Left ventricle myocardium superior (tissue), 1 donor: ENCODE measurements at places on chromosomes 7 and 10. TPM values are rescaled to one million over a fixed set of nuclear protein-coding genes. Genes with fewer than 3 reads are reported as not detected.

GRCh38 chr7:138665249-138665648 lies 35.9 kb downstream of the SVOPL start:
- no peak for DNase-seq

HPS6 gene
- 9.4 TPM for total RNA-seq

GRCh38 chr10:15168786-15169554 lies 477 bp upstream of the NMT2 start:
- peak; percentile 97 for DNase-seq

DNA sequence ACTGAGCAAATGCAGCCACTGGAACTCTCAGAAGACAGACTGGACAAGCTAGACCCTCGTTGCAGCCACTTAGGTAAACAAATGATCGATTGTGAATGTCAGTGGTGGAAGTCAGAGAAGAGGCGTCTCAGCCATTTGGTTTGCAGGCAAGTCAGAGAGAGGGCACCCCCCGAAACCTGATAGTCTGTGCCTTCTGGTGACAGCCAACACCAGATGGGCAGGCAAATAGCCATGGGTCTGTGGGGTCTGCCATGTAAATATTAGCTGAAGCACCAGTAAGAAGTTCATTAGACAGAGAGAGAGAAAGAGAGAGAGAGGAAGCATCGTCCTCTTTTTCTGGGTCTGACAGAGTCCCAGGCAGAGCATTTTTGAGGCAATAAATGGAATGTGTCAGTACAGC lies 5.4 kb downstream of the PPP1R17 start:
- DNase-seq = no peak

GRCh38 chr10:7075110-7075509 lies 335.7 kb downstream of the SFMBT2 start:
- no peak for DNase-seq

LIPF gene
- not detected for total RNA-seq

DNA sequence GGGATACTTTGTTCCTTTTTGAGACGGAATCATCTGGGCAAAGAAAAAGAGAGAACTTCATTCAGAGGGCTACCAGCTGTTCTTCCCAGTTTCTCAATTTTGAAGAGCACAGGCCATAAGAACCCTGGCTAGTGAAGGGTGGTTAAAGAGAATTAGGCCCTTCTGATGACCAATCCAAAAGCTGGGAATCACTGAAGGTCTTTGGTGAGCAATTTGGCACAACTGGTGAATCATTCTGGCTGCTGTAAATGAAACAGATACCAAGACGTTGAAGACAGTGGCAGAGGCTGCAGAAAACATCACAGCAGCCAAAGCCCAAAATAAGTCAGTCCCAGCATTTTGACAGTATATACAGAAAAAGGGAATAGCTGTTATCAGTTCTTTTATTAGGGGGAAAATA lies 5.1 kb downstream of the RAPGEF5 start:
- DNase-seq = no peak

DNA sequence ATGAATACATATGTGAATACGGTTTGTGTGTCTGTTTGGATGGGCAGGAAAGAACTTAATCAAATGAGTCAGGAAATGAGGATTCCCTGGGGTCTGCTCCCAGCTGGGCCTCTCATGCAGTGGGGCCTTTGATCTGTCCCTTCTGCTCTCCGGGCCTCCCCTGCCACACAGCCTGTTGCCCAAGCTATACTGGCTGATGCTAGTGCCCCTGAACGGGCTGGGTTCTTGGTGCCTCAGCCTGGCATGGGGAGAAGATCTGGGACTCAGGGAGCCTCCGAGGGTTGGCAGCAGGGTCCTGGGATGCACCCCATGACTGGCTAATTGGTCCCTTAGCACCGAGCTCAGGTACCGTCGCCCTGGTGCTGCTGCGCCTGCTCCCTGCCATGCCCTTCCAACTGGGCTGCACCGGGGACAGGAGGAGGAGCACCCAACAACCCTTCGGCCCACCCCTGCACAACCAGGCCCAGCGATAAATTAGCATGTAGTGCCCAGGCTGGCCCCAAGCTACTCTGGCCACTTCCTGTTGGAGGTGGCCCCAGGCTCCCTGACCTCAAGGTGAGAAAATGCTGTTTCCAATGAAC lies 59.9 kb upstream of the DUSP5 start:
- no peak for DNase-seq

DNA sequence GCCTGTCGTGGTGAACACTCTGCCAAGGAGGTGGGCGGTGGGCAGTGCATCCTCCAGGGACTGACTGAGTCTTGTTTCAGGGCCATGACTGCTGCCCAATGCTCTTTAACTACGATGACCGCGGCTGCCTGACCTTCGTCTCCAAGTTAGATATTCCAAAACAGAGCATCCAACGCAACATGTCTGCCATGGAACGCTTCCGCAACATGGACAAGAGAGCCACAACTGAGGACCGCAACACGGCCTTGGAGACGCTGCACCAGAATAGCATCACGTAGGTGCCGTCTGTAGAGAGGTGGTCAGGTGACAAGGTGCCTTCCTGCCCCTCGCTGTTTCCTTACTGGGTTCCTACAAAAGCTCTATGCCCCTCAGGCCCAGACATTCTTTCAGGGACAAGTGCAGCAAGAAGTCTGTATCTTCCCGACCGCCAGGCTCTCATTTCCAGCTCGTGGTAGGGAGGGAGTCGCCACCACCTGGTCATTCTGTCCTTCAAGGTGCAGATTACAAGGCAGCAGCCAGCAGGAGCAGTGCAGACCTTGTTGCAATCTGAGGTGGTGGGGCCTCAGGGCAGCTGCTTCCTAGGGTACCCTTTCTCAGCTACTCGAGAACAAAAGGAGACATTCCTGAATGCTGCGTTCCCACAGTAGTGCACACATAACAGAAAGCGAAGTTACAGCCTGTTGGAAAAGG lies 14.9 kb upstream of the ARPC1B start:
- no peak for DNase-seq

DNA sequence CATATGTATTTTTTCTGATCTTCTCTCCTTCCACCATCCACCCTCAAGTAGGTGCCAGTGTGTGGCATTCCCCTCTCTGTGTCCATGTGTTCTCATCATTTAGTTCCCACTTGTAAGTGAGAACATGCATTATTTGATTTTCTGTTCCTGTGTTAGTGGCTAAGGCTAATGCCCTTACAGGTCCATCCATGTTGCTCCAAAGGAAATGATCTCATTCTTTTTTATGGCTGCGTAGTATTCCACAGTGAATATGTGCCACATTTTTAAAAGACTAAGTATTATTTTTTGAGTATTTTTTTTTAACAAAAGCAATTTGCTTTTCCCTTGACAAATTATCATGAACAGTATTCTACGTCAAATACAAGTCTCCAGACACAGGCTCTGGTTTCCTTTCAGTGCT lies 86.4 kb upstream of the ZNF746 start:
- no peak for DNase-seq

GRCh38 chr7:6252341-6252746 lies 20.1 kb downstream of the CYTH3 start:
- DNase-seq = no peak

WEE2 gene
- not detected for total RNA-seq

- DNase-seq = no peak
Measured at GRCh38 chr10:62233356-62234076, 35.1 kb downstream of the RTKN2 start.

DNA sequence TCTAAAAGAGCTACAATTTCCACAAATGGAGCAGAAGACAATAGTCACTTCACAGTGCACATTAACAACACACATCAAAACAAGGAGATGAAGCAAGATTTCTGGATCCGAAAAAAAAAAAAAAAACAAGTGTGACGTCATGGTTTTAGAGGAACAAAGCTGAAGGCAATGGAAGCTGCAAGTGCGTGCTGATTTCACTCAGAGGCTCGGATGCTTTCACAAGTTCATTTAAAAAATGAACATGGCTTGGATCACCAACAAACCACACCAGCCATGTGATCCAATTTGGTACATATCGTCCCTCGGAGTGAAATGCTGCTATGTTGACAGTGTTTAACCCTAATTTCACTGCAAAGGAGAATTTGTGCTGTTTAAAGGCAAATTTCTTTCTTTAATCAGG lies 337.0 kb upstream of the PRKCQ start:
- DNase-seq = no peak

- DNase-seq = peak; percentile 15
Measured at GRCh38 chr10:79063071-79063491, 5.7 kb upstream of the ZMIZ1 start.

- DNase-seq = no peak
Measured at GRCh38 chr7:28144266-28144665, 36.3 kb downstream of the JAZF1 start.

VAX1 gene
- not detected for total RNA-seq

HMX2 gene
- not detected for total RNA-seq

- no peak for DNase-seq
Measured at GRCh38 chr7:14403587-14403986, 414.1 kb upstream of the ETV1 start.

PRSS37 gene
- not detected for total RNA-seq

DDC gene
- total RNA-seq = not detected

LMOD2 gene
- total RNA-seq = 431 TPM

GRCh38 chr10:16562891-16563290 lies 41.2 kb upstream of the C1QL3 start:
- no peak for DNase-seq

RTKN2 gene
- total RNA-seq = not detected

DNA sequence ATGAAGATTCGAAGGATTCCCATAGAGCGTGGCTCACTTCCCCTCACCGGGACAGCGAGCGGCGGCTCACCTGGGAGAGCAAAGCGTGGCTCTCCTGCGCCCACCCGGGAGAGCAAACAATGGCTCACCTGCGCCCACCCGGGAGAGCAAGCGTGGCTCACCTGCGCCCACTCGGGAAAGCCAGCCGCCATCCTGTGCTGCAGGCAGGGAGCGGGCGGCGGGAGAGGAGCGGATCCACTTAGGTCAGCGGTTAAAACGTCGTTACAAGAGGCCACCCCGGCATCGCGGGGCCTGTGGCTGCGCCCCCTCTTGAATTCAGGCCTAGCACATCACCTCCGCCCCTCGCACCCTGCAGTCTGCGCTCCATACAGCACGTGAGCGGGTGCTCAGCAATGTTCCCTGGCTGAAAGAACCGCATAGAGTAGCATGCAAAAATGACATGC lies 461 bp upstream of the FIGNL1 start:
- peak; percentile 47 for DNase-seq

DNA sequence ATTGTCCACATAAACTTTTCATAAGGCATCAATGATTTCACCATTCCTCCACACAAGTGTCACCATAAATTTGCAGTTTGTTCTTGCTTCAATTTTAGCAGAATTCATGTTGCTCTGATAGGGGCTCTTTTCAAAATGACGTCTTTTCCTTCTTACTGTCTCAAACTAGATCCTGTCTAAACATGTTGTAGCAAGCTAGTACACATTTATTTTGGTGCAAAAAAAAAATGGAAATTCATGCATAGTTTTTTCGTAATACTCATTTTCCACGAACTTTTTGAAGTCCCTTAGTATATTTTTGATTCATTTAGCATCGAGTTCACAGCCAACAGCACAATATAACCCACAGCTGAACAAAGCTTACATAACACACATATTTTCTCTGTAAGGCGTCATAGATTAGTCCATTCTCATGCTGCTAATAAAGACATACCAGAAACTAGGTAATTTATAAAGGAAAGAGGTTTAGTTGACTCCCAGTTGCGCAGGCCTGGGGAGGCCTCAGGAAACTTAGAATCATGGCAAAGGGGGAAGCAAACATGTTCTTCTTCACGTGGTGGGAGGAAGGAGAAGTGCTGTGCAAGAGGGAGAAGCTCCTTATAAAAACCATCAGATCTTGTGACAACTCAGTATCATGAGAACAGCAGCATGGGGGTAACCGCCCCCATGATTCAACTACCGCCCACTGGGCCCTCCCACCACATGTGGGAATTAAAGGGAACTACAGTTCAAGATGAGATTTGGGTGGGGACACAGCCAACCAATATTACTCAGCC lies 301.5 kb downstream of the CCDC3 start:
- DNase-seq = no peak

CRHR2 gene
- total RNA-seq = 0.22 TPM

DNA sequence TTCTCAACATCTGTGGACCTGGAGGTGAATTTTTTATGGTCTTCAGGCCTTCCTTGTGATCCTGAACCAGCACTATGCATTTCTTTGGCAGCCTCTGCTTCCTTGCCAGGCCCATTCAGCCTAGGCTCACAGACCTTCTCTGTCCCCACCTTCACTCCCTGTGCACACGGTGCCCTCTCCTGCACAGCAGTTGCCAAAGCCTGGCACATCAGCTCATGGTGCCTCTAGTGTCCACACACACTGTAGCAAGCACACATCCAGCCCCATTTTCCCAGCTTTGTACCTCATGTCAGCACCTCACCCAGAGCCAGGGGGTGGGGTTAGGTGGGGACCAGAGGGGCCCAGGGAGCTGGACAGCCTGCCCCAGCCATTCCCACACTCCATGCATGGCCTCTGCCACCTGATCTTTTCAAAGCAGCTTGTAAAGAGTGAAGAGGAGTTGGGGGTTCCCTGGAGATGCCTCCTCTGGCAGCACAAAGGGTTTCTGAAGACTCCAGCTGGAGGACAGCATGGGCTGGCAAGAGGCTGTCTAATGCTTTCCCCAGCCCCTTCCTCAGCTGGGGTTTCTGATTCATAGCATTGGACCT lies 57.9 kb upstream of the TMEM72 start:
- no peak for DNase-seq

- DNase-seq = no peak
Measured at GRCh38 chr7:55513868-55514267, 58.4 kb downstream of the VOPP1 start.

DNA sequence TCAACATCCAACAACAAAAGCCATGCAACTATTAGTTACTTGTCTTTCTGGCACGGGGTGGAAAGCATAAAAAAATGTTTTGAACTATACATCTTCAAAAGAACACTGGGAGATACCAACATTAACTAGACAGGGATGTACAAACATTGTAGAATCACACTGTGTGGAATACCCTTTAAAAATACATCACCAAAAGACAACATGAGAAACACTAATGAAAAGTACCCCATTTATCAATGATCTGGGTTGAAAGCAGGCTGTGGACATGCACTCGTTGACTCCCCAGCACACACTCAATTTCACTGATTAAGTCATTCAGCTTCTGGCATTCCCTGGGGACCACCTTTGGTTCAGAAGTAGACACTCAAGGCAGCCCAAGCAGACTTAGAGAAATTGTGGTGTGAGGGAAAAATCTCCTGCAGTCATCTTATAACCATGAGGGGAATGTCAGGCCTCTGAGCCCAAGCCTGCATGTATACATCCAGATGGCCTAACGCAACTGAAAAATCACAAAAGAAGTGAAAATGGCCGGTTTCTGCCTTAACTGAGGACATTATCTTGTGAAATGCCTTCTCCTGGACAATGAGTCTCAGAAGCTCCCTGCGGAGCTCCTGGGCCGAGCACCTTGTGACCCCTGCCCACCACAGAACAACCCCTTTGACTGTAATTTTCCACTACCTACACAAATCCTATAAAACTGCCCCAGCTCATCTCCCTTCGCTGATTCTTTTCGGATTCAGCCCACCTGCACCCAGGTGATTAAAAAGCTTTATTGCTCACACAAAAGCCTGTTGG lies 53.0 kb downstream of the CACUL1 start:
- no peak for DNase-seq
